ENCODE measurements at places on chromosomes 16 and 17.
A peak's percentile ranks its signal among the peaks of the same experiment; 100 is the strongest.

DNA sequence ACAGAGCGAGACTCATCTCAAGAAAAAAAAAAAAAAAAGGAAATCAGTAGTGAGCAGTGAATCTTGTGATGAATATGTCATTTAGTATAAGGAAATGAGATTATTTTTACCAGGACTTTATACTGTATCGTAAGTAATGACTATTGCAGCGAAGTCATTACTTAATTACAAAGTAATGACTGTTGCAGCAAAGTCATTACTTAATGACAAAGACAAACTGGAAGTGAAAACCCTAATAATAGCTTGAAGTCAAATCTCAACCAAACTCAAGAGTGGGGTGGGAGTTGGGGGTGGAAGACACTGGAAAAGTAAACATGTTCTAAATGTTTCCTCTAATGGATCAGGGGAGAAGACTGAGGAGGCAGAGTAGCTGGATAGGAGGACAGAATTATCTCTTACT is 76.5 kb downstream of the ARHGAP44 start:
- no peak for DNase-seq

GRCh38 chr16:1295465-1295864 is 14.0 kb upstream of the UBE2I start:
- DNase-seq, result no peak

DNA sequence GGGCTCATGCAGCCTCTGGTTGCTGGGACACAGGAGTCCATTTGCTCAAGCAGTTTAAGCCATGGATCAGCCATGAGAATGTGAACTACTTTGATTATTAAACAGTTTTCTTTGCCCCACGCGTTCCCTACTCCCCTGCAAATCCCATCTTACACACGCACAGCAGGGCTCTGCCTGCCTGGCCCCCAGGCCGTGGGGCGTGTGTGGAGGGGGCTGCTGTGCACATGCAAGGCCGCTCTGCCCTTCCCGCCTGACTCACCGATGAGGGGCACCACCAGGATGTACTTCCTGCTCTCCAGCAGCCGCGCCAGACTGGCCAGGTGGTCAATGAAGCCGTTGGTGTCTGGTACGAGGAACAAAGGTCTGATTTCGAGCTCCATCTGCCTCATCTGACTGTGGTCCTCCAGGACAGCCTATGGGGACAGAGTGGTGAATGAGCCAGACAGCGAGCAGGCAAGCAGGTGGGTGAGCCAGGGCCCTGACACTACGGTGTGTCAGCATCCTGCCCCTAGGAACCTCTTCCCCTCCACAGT is 13.7 kb downstream of the HIC1 start:
- no peak for DNase-seq

DNA sequence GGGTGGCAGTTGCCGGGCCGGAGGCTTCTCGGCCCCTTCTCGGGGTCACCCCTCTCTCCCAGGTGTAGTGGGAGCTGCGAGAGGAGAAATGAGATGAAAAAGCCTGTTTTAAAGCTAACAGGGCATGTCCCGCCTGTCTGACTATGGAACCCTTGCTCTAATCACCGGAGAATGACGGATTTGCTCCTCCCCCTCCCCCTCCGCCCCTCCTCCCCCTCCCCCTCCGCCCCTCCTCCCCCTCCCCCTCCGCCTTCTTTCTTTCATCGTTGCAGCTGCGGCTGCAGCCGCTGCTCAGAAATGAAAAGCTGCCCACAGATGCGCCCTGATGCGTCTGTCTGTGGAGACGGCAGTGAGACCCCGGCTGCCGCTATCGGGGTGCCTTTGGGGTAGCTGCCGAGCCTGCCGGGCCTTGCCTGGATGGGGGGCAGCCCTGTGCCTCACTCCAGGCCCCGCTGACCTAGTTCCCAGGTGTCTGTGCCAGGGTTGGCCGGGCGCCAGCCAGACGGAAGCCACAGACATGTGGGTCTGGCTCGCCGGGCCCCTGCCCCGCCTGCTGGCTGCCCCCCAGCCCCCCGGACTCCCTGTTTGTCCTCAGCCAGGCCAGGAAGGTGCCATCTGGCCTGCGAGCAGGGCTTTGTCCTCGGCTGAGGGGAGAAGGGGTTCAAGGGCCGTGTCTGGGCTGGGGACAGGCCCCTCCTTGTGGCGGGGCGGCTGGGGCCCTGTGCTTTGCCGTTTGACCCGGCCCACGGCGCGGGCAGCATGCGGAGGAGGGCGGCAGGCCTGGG is 37.7 kb downstream of the GINS2 start:
- DNase-seq, result peak; percentile 58

DNA sequence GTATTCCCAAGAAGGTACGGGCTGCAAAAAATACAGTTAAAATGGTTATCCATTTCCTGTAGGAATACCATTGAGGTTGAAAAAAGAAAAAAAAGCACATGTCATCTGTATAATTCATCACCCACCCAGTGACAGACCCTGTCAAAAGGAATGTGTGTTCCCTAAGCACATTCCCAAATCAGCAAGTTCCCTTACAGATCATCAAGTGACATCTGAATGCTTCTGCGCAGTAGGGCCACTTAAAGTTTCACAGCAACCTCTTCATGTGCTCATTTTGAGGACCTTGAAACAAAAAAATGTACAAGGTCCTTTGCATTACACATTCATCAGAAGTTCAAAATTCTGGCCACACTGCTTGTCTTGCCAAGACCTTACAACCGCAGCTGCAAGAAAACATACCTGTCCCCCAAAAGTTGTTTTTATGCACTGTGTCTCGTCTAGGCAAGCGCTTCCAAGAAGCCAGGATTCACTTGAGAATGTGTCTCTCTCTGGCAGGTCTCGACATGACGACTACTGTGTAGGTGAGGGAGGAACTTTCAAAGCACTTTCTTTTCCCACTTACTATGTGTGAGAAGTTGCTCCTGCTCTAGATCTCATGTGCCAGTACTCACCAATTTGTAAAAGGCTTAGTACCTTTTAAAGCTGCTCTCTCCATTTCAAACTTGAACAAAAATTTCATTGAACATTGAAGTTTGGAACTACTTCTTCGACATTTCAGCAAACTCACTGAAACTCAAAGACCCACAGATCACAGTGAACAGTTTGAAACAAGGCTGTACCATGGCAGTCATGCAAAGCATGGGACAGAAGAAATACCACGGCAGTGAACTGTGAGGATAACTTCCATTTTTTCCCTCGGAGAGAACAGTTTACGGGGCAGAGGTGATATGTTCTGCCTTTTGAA is 4.3 kb upstream of the POLG2 start:
- no peak for DNase-seq

GRCh38 chr16:24322106-24322505 is 66.0 kb downstream of the CACNG3 start:
- no peak for DNase-seq

DNA sequence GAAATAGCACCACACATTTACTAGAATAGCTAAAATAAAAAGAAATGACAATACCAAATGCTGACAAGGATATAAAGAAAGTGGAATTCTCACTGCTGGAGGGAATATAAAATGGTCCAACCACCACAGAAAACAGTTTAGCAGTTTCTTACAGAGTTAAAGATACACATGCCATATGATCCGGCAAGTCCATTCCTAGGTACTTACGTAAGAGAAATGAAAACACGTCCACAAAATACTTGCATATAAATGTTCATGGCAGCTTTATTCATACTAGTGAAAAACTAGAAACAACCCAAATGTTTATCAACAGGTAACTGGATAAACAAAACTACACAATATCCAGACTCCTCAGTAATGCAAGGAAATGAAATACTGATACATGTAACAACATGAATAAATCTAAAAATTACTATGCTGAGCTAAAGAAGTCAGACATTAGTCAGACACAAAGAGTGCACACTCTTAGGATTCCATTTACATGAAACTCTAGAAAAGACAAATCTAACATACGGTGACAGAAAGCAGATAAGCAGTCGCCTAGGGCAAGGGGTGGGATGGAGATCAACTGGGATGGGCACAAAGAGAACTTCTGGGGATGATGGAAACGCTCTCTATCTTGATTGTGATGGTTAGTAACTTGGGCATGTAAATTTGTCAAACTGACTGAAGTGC is 76.4 kb downstream of the SMG6 start:
- DNase-seq, result no peak

- peak; percentile 62 for DNase-seq
Observed at GRCh38 chr17:28842282-28843012, at the start of gene FAM222B. Gene FAM222B (minus strand): TSS chr17:28842790. CDS start chr17:28766667, 76,123 bp downstream.

DNA sequence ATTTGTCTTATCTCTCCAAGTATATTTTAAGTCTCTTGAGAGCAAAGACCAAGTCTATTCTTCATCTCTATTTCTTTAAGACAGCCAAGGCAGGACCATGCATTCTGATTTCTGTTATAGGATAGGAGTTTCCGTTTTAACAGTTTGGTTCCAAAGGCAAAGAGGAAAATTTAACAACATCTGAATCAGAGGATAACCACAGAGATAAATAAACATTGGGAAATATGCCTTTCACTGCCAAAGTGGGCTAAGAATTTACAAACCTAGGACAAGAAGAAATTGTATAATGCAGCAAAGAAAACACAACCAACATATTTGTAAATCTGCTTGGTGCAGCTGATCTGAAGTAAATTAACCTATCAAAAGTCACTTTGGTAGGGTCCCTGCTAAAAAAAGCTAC is 37.7 kb downstream of the USP32 start:
- no peak for DNase-seq

GRCh38 chr16:81546781-81547180 is 102.2 kb downstream of the CMIP start:
- DNase-seq, result no peak

DNA sequence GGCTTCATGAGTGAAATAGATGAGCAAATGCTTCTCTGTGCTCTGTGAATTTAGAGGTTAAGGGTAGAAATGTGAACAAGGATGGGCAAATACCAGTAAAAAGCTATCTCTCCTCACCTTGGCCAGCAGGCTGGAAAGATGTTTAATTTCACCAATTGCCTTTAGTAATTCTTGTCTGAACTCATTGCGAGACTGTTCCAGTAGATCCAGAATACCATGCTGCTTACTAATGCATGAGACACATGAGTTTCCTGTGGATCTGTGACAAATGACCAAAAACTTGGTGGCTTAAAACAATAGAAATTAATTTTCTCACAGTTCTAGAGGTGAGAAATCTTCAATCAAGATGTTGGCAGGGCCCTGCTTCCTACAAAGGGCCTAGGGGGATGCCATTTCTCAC is 9.3 kb upstream of the ZNF624 start:
- DNase-seq, result no peak

- DNase-seq, result no peak
Observed at GRCh38 chr16:77430787-77431585, 3.8 kb downstream of the ADAMTS18 start.

DNA sequence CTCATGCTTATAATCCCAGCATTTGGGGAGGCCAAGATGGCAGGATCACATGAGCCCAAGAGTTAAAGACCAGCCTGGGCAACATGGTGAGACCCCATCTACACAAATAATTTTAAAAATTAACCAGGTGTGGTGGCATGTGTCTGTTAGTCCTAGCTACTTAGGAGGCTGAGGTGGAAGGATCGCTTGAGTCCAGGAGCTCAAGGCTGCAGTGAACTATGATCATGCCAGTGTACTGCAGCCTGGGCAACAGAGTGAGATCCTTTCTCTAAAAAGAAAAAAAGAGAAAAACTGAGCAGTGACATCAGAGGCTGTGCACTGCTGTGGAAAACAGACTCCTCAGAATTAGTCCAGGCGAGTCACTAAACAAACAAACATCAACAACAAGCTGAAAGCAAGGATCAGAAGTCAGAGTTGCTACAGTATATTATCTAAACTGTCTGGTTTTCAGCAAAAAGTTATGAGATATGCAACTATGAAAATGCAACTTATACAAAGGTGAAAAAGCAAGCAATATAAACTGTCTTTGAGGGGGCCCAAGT is 39.3 kb downstream of the CBFB start:
- DNase-seq, result no peak

DNA sequence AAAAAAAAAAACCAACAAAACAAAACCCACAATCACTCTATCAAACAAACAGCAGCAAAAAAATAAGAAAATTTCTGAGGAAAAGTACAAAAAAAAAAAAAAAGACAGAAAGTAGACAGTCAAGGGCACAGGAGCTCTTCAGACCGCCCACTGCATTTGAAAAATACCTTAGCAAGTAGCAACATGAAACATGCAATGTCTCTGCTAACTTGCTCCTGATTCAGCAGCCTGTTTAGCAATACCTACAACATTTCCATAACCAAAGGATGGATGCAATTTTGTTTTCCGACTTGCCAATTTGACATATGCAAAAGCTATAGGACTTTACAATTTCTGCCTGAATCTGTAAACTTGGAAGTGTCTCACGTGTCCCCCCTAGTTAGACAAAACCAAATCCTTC is 57.4 kb downstream of the SYNRG start:
- no peak for DNase-seq

DNA sequence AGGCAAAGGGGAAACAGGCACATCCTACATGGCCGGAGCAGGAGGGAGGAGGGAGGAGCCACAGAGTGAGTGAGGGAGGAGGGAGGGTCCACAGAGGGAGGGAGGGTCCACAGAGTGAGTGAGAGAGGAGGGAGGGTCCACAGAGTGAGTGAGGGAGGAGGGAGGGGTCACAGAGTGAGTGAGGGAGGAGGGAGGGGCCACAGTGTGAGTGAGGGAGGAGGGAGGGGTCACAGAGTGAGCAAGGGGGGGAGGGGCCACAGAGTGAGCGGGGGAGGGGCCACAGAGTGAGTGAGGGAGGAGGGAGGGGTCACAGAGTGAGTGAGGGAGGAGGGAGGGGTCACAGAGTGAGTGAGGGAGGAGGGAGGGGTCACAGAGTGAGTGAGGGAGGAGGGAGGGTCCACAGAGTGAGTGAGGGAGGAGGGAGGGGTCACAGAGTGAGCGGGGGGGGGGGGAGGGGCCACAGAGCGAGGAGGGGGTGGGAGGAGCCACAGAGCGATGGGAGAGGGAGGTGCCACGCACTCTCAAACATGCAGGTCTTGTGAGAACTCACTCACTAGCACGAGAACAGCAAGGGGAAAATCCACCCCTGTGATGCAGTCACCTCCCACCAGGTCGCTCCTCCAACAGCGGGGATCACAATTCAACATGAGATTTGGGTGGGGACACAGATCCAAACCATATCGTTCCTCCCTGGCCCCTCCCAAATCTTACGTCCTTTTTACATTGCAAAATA is 24.3 kb upstream of the CDH15 start:
- no peak for DNase-seq

DNA sequence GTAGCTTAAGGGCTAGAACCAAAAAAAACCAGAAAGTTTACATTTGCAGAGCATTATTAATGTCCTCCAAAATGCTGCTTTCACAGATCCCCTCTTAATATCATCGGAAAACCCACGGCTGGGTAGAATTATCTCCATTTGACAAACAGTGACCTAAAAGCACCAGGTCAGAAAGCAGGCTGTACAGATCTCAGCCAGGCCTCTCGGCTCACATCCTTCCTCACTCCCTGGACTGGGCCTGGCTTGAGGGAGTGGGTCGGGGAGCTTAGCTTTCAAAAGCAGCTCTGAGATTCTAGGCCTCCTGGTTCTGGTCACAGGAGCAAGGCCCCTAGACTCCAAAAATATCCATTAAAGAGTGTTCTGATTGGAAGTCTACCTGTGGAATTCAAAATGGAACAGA is 9.1 kb upstream of the SLC12A3 start:
- DNase-seq, result no peak

- DNase-seq, result no peak
Observed at GRCh38 chr16:89595330-89596060, 17.9 kb upstream of the DPEP1 start.

GRCh38 chr17:8465759-8466158 is 30.1 kb downstream of the NDEL1 start:
- no peak for DNase-seq
